SK-N-SH (cell line): ENCODE measurements at places on chromosomes 5 and 9. TPM values are rescaled to one million over a fixed set of nuclear protein-coding genes. Genes with fewer than 3 reads are reported as not detected.

DNA sequence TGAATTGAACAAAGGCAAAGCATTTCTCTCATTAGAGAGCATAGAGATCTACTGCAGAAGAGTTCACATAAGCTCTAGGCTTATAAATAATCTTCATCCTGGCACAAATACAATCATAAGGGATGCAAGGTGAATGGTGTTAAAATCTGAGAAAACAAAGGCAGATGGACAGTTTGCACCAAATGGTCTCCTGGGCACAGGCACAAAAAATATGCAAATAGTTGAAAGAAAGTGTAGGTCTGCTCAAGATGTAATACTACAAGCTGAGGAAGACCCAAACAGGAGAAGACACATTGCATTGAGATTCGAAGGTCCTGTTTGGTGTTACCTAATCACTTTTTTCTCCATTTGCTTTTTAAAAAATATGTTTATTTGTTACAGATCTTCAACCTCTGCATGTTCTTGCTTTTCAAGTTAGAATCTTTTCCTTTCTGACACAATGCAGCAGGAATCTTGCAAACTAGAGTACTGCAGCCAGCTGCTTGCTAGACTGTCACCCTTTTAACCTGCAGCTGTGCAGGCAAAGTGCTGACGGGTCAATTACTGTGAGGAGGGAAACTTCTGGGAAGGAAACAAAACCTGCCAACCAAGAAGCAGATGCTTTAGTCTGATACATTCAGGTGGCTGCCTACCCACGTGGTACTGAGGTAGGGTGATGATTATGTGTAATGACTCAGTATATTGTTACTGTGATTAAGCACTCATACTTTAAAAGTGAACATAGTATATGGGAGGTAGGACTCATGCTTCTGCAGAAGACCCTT is 1048.6 kb upstream of the SEMA6A start:
- no peak for DNase-seq

GRCh38 chr9:14057368-14058324 is 256.3 kb downstream of the NFIB start:
- peak; percentile 47 for DNase-seq

DNA sequence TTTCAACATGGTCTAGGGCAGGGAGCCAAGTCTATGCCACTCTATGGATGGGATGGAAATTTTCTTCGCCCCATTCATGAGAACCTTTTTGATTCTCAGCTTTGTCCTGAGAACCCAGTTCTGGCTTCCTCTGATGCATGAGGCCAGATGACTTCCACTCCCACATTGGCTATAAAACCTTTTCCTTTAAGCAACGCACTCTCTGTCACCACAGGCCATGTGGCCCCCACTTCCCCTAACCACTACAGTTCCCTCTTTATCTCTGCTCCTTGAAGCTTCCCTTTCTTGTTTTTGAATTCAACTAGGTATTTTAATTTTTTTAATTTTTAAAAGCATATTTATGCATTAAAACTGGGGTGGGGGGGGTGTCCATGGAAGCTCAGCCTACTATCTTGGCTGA is 401.3 kb downstream of the ENC1 start:
- DNase-seq, result no peak

DNA sequence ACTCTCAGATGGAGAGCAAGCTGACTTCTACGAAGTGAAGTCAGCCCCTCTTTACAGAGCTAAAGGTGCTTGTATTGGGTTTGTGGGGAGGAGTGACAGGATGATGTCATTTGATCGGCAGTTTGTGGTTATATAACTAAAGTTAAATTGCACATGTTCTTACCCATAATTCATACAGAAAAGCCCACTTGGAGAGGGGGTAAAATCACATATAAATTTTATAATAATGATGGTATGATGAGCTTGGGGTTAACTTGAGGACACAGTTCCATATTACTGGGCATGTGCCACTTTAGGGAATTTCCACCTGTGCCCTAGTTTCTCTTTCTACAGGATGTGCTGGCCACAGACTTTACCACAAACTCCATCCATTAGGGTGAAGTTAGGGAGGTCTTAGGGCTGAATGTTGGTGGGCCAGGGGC is 1178.6 kb upstream of the CDH9 start:
- no peak for DNase-seq

DNA sequence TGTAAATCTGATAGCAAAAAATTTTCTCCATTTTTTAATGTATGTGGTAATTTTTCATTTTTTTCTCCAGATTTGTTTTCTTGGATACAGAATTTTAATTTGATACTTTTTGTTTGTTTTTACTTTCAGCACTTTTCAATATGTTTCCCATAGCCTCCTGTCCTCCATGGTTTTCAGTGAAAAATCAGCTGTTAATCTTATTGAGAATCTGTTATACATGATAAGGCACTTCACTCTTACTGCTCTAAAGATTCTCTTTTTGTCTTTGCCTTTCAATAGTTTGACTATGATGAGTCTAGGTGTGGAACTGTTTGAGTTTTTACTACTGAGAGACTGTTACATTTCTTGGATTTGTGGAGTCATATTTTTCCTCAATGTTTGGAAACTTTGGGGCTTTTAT is 455.7 kb upstream of the NUDT12 start:
- DNase-seq, result no peak

GRCh38 chr5:141657404-141657803 is 6.2 kb upstream of the FCHSD1 start:
- DNase-seq, result no peak

DNA sequence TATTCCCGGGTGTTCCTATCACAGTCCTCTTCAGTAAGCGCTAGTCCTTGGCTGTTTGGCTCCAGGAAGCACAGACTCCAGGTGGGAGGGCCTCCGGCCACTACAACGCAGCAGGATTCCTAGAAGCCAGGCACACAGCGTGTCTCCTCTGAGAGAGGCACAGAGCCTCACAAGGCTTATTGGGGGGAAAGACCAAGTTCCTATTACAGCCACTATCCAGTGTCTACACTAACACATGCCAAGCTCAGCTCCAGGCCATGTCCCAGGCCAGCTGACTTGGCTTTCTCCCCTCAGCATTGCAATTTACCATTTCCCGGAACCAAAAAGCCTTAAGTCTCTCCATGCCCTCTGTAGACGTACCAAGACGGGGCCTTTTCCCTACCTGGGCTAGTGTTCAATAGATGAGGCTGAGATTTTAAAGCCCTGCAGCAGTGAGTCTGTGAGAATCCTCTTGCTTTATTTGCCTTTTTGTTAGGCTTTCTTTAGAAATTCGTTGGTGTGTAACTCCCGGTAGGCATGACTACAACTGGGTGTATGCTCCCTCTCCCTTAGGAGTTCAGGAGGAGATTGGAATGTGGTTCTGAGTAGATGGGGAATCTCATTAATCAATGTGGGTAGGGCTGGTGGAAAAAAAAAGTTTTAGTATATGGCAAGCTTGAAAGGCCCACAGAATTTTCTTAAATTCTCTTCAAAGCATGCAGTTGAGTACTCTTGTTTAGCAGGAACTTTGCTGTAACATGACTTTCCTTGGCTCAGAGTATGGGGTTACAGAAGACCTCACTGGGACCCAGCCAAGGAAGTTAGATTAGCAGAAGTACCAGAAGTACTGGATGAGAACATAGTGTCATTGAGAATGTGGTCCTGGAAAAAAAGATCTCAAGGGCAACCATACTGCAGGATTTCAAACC is 84.3 kb upstream of the SLC1A3 start:
- no peak for DNase-seq

- DNase-seq, result no peak
Measured at GRCh38 chr5:163373436-163374084, 63.8 kb upstream of the CCNG1 start.

DNA sequence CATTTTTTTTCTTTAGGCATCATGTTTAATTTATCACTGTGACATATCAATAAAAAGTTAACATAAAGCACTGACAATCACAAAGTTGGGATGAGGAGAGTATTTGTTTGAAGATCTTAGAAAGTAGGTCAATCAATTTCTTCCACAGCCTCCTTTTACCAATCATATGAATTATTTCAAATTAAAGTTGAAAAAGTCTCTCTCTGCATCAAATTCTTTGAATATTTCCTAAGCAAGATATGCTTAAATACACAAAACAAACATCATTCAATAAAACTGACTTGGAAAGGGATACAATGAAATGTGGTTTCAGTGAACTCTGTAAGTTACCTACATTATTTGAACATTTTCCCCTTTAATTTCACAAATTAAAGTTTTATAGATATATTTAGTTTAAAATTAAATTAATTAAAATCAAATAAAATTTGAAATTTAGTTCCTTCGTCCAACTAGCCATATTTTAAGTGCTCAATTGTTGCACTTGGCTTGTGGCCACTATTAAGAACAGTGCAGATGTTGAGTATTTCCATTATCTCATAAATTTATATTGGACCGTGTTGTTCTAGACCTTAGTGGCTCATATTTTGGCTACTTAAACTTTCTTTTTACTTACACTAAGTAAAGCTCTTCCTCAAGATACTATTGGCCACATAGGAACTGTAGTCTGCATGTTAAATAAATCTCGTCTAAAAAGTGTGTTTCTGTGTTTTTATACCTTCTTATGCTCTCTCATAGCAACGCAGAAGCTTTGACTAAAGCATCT is 949.7 kb upstream of the NUDT12 start:
- no peak for DNase-seq

GRCh38 chr5:62778316-62779009 is 199.8 kb downstream of the LRRC70 start:
- no peak for DNase-seq

- no peak for DNase-seq
Measured at GRCh38 chr5:180557217-180557809, 34.0 kb downstream of the SCGB3A1 start.

The MARCOL gene
- polyA plus RNA-seq, result not detected in 2 replicates

The TMEM171 gene
- 7.6 and 8.9 TPM in 2 replicates for polyA plus RNA-seq

The ORM2 gene
- not detected in 2 replicates for polyA plus RNA-seq
